IPS-NIHi11 (cell line): ENCODE measurements at places on chromosomes 2 and 18.
A peak's percentile ranks its signal among the peaks of the same experiment; 100 is the strongest.

DNA sequence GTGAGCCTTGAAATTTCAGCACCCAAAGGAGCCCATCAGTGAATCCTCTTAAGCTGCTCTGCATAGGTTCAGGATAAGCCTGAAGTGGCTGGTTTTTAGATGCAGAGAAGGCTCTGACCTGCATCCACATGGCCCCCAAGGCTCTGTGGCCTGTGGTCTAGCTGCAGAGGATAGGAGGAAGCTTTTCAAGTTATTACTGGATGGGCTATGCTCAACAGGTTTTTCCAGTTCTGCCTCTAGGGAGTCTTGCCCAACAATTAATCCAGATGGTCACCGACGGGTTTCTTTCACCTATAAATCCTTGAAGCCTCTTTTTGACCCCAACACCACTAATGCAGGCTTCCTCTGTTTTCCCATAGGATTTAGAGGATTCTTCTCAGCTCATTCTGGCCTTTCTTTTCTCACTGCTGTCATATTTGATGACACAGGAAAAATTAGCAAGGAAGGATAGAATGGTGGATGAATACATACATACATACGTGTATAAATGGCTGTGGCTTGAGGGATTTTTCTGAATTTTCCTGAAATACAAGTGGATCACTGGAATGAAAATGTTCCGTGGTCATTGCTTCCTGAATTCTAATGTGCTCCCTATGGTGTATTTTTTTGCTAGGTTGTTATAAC is 52.2 kb upstream of the BCL2L11 start:
- peak; percentile 60 for DNase-seq

- DNase-seq: no peak
These were observed 509.2 kb upstream of the SPHKAP start for GRCh38 chr2:228690681-228691080.

- no peak for DNase-seq
These were observed 141.3 kb upstream of the FOSL2 start for GRCh38 chr2:28251337-28251736.

GRCh38 chr18:57051657-57052044 is 95.2 kb upstream of the BOD1L2 start:
- DNase-seq: no peak

GRCh38 chr18:29156531-29156930 is 979.6 kb upstream of the CDH2 start:
- no peak for DNase-seq

GRCh38 chr2:71892423-71892730 is 255.3 kb downstream of the CYP26B1 start:
- DNase-seq: no peak

DNA sequence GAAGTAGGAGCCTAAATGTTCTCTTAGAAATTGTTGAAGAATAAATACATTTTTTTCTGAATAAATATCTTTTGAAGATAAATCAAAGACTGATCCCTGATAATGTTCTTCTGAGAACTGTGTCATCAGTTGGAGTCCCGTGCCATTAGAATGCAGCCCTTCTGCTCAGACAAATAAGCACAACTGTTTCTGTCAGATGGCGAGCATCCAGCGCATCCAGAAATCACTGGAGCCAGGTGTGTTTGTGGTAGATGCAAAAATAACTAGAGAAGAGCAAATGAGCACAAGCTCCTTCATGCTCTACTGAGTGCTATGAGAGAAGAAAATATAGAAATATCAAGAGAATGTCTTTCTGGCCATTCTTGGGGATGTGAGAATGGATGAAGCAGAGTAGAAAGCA is 573.7 kb downstream of the THSD7B start:
- no peak for DNase-seq

GRCh38 chr18:47915930-47916329 is 14.5 kb downstream of the SMAD2 start:
- no peak for DNase-seq

DNA sequence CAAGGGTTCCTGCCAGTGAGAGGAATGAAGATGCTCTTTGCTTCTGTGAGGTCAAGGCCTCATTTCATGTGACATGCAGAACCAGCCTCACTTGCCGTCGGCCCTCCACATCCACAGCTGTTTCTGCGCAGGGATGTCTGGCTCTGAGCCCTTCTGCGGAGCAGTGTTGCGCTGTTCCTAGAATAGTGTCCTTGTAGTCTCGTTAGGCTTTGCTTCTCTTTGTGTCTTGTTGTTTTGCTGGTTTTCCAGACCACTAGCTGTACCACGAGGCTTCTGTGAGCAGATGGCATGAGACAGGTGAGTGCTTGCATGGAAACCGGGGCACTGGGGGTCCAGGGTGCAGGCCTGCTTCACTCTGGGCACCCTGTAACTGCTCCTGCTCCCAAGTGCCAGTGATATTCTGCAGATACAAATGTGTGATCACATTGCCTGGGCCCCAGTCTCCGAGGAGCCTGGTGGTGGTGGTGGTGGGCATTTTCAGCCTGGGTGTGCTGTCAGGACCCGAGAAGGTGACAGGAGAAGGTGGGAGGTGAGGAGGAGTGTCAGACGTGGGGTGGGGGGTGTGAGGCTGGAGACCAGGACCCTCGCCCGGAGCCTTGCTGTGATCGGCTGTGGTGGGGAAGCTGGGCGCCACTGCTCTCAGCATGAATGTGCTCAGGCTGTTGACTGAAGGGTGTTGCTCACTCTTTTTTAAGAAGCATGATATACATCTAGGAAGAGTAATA is 34.3 kb downstream of the LDLRAD4 start:
- no peak for DNase-seq

DNA sequence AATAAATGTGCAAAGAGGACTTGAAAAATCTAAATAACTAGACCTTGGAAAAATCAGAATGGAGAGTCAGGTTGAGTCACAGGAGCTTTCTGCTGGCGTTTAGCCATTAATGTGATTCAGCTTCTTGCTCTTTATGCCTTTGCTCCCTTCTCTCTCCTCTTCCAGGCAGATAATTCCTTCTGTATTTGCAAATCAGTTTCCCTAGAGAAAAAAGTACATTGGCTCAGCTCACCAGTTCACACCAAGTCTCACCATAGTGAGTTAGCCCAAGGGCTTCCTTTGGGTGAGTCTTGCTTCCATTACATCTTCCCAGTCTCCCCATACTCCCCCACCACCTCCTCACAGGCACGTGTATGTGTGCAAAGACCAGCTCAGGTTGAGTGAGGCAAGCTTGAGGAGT is 73.6 kb downstream of the CYBRD1 start:
- no peak for DNase-seq

DNA sequence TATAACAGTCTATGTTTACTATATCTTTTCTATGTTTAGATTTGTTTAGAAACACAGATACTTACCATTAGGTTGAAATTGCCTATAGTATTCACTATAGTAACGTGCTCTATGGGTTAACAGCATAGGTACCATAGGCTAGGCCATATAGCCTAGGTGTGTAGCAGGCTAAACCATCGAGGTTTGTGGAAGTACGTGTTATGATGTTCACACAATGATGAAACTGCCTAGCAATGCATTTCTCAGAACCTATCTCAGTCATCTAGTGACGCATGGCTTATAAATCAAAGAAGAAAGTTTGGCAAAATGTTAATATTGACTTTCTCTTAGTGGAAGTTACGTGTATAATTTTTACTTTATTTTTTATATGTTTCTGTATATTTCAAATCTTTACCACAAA is 466.2 kb upstream of the NRP2 start:
- no peak for DNase-seq

DNA sequence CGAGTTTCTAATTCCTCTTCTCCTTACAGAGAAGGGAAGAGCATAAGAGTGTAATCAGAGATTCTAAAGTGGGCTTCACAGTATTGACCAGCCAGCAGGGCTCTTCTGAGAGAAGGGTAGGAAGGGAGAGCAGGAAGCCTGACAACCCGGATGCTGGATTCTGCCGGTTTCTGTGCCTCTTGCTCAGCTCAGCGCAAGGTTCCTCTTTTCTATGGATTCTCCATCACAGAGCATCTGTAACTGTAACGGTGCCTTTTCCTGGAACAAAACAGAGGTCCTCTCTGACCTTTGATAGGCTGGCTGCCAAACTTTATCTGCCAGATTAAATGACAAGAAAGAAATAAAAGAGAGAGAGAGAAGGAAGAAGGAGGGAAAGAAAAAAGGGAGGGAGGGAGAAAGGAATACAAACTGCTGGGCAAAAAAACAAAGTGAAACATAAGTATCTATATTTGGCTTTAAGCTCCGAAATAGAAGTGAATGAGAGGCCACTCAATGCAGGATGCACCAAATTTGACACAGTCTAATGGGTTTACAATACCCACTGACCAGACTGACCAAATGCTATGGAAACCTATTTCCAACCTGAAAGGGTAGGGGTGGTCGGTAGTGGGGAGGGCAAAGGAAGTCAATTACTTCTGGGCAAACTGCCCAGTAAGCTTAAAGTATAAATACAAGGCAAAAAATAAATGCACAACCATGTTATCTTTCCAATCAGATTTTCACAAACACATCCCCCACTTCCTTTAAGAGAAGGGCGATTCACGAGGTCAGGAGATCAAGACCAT is 59.2 kb downstream of the PIEZO2 start:
- no peak for DNase-seq

DNA sequence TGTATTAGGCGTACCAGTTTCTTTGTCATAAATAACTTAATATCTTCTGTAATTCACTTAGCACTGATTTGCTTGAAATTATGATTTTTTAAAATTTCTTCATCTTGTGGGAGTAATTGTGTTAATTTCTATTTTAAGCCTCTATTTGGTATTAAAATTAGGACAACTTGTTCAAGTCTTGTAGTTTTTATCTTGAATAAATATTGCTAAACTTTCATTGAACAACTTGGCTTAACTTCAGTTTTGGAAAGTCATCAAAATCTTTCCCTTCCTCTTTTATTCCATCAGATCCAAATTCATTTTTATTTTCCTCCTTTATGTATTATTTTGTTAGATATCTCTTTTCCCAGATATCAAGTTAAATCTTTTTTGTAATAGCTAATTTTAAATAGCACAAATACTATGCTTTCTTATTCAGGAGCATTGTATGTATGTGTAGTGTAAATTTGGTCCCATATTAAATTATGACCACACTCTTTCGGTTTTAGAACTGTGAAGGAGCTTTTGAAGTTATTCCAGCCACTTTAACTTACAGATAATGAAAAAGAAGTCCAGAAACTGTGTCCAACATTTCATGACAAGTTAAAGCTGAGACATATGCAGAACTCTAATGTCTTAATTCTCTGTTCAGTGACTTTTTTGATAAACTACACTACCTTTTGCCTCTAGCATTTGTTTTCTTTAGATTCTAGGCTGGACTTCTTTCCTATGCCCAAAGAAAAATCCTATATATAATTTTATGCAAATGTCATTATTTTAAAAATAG is 31.7 kb upstream of the NT5C1B start:
- no peak for DNase-seq

- DNase-seq: no peak
These were observed 639 bp downstream of the MAIP1 start for GRCh38 chr2:199956062-199956380.

GRCh38 chr2:234595829-234596228 is 98.9 kb upstream of the ARL4C start:
- DNase-seq: no peak

GRCh38 chr2:42921147-42921520 is 128.8 kb upstream of the HAAO start:
- DNase-seq: no peak

GRCh38 chr2:156465573-156465972 is 29.4 kb downstream of the GPD2 start:
- DNase-seq: no peak

DNA sequence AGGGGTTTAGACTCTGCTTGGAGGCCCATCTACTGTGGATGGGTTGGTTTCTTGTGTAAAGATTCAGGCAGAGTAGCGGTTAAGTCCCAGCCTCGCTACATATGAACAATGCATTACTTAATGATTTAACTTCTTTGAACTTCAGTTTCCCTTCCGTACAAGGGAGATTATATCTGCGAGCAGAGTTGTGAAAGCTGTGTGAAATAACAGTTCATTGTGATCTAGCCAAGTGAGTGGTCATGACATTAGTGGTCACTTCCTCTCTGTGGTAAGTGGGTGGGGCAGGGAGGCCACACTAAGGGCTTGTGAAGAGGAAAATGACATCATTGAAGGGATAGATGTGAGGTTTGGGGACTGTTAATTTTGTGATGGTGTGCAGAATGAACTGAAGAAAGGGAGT is 14.1 kb upstream of the MEX3C start:
- DNase-seq: no peak

- no peak for DNase-seq
These were observed 90.3 kb downstream of the PTPN4 start for GRCh38 chr2:119849838-119850565.

- DNase-seq: no peak
These were observed 35.0 kb downstream of the EMILIN2 start for GRCh38 chr18:2881840-2882195.

- DNase-seq: peak; percentile 20
These were observed 24.1 kb upstream of the KANSL1L start for GRCh38 chr2:210195101-210195852.

DNA sequence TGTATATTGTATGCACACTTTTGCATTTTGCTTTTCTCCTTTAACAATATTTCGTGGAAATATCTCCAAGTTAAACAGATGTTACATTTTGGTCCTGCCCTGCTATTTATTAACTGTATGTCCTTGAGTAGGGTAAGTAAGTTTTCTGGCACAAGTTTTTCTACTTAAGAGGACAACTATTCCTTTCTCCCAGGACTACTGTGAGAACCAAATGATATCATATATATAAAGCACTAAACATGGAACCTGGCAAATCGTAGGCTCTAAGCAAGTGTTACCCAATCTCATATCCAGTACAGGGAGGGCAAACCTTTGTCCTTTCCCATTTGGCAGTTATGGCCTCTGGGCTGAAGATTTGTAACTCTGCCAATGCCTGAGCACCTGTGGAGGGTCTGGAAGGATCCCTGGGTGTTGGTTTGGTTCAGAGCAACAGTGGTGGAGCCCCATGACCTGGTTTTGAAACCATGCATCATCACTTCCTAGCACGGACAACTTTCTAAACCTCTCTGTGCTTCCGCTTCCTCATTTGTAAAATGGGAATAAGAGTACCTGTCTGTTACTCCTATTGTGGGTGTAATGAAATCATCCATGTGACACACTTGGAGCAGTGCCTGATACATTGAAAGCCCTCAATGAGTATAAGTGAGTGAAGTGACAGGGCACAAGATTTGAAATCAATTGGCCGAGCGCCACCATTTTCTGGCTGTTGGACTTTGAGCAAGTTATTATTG is 28.3 kb upstream of the ICOS start:
- no peak for DNase-seq

DNA sequence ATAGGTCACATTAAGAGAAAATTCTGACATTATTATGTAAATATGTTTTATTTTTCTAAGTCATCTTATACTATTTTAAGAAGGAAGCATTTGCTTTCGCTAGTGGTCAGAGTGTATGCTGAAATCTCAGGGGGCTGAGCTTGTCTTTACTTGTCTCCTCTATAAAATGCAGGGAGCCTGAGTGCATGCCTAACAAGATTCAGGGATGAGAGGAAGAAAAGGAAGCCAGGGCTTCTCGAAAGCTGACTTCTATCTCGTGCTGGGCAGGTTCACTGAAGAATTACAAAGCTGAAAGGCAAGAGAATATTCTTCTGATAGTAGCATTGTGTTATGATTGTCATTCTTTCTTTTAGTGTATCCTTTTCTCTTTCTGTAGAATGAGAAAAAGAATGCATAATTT is 467.4 kb downstream of the SOX11 start:
- DNase-seq: no peak
